ENCODE measurements at places on chromosomes 3 and 15.

DNA sequence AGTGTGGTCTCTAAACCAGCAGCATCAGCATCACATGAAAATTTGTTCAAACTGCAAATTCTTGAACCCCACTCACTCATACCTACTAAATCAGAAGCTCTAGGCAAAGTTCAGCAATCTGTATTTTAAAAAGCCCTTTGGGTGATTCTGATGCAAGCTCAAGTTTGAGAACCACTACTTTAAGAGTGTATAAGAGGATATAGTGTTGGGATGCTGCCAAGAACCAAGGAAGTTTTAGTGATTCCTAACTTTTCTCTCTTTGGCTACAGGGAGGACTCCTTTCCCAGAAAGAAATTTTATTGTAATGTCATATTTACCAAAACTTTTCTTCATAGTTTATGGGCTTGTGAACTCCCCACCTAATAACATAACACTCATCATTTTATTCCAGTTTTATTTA is 422.2 kb downstream of the TBC1D5 start:
- no peak for DNase-seq

DNA sequence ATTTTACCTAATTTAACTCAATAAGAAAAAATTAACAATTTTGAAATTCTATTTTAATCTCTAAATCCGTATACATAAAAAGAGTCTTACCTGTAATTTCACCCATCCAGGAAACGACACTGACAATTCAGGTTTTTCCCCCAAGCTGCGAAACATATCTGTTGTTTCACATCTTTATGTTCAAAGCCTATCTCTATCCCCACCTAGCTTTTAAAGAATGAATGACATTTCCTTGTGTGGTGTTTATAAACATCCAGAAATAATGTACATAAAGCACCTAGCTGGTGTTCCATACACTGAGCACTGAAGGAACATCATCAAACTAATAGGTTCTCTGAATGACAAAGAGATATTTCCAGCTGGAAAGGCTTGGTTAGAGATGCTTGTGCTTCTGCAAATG is 867.8 kb downstream of the SQOR start:
- DNase-seq = no peak

GRCh38 chr3:21405671-21406667 is 345.0 kb downstream of the ZNF385D start:
- DNase-seq = no peak

DNA sequence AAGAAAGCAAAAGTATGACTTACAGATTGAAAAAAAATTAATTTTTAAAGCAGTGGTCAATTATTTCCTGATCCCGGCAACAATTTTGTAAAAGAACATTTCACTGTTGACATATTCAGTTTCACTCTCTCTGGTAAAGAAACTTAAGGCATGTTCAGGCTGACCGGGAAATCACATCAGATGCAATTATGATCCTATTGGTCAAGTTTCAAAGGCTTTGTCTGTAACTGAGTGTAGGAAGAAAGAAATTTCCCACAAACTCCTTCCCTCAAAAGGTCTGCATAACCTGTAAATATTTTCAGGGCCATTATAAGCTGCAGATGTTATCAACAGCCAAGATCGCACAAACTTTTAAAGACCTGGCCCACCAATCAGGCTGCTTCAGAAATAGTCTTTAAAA is 205.4 kb upstream of the IGF1R start:
- DNase-seq = peak; percentile 18

DNA sequence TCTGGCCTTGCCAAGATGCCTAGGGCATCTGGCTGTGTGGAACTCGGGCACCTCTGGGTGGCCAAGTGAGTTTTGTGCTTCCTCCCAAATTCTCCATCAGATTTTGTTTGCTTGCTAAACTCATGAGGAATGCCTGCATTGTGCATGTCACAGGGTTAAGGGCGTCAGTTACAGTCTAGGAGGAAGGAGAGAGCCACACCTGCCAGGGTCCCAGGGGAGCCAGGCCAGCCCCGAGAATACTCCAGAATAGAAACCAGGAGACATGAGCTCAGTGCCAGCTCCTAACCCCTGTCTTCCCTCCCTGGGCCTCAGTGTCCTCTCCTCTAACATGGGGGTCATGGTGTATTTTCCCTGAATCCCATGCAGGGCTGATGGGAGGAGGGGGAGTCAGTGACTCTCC is 22.0 kb upstream of the SKOR1 start:
- no peak for DNase-seq

GRCh38 chr15:49620199-49620598 is 419 bp downstream of the FAM227B start:
- peak; percentile 17 for DNase-seq

DNA sequence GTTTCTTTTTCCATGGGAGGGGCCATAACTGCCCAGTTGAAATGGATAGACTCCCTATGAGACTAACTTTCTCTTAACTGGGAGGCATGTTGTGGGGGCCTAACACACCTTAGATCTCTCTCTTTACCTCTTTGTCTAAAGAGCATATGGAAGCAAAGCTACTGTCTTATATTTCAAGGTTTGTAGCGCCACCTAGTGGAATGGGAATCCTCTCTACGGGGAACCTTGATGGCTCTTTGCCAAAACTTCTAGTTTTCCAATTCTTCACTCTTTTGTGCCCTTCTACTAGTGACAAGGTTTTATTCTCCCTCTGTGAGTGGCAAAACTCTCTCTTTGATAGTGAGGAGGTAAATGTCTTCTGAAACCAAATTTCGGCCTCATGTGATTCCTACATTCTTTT is 1030.4 kb upstream of the CADM2 start:
- no peak for DNase-seq

DNA sequence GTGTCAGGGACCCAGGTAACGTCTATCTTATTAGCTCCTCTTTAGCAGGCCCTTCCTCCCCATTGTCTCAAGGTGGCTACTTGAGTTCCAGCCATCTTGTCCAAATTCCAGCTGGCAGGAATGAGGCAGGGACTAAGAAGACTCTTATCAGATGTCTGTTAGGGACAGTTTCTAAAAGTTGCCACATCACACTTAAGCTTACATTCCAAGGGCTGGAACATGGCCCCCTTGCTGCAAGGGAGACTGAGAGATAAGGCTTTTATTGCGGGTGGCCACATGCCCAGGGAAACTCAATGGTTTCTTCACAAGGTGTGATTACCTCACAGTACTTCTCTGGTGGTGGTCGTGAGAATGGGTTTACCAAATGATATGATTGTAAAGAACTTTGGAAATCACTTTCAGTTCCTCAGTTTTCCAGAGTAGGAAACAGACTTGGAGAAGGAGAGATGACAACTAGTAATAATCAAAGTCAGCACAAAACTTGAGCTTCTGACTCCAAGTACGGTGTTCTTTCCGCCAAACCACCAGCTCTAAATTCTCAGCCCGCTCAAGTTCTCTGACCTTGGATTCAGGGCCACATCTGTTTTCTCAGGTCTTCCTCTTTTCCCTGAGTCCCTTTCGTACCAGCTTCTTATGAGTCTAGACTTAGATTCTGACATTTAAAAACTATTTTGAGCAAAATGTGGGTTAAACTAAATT is 14.2 kb downstream of the PDIA5 start:
- no peak for DNase-seq

DNA sequence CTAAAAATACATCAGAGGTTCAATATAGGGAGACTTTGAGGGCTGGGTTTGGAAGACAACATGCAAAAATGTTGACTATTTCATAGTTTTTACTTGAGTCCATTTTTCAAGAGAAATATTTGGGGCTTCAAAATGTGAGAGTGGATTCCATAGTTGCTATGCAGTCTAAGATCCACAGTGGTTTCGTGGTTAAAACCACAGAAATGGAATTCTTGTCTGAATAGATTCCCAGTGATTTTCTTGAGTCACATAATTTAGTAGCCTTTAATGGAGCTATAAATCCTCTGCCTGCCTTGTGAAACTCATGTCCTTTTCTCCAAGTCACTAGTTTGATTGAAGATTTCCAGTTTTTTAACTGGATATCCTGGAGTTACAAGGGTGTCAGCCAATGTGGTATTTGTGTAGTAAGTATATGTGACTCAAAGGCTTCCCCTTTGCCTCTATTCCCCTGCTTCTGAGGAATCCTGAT is 94.7 kb upstream of the RBMS3 start:
- DNase-seq = peak; percentile 87

DNA sequence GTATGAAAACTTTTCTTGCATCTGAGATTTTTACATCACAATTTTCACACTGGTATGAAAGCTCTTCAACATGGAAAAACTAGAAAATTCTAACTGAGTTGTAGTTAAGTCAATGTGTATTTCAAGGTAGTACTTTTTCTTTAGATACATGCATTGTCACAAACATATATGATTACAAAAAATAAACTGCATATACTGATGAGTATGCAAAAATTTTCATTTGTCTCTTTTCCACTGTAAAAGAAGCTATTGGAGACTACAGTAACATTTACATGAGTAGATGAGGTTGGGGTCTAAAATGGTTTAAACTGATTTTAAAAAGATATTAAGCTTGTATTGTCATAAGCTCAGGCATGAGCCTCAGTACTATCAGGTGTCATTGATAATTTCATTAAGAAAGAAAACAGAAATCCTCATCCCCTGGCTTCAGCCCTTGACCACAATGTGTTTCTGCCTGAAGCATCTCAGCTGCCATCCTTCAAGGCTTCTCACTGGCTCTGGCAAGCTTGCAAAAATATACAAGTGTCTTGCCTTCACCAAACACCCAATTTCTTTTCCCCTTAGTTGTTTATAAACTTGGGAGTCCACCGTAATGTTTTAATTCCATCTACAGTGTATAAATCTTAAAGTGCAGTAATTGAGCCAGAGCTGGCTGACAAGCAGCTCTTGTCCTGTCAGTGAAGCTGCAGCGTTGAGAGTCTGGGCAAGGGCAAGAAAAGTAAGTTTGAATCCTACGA is 71.9 kb downstream of the ALDH1A2 start:
- no peak for DNase-seq

DNA sequence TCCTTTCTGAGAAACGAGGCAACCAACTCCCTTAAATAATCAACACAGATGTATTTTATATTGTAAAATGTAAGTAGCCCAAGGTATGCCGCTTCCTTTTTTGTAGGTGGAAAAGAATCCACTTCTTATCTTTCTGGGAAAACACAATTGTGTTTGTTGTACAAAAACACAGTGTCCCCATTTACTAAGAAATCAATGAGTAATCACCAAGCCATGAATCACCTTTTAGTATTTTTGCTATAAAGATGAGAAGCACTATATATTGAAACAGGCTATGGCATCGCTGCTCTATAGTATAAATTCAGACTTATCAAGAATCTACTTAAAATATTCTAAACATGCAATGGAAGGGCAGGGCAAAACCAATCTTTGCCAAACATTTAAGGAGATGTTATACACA is 104.0 kb downstream of the TNIK start:
- DNase-seq = peak; percentile 61

DNA sequence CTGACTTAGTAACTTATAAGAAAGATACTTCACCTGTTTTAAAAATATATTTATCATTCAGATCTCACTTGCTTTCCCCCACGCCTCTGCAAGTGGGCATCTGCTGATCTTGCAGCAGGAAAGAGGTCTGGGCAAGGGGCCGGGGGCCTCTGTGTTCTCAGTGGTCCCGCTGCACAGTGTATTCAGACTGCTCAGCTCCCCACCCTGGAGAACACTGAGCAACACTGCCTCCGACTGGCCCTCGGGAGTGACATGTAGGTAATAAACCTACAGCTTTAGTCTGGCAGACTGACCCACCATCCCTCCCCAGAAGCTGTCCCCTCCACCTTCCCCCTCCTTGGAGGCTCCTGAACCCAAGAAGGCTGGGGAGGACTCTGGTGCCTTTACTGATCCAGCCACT is 43.8 kb downstream of the GABRB3 start:
- DNase-seq = no peak

DNA sequence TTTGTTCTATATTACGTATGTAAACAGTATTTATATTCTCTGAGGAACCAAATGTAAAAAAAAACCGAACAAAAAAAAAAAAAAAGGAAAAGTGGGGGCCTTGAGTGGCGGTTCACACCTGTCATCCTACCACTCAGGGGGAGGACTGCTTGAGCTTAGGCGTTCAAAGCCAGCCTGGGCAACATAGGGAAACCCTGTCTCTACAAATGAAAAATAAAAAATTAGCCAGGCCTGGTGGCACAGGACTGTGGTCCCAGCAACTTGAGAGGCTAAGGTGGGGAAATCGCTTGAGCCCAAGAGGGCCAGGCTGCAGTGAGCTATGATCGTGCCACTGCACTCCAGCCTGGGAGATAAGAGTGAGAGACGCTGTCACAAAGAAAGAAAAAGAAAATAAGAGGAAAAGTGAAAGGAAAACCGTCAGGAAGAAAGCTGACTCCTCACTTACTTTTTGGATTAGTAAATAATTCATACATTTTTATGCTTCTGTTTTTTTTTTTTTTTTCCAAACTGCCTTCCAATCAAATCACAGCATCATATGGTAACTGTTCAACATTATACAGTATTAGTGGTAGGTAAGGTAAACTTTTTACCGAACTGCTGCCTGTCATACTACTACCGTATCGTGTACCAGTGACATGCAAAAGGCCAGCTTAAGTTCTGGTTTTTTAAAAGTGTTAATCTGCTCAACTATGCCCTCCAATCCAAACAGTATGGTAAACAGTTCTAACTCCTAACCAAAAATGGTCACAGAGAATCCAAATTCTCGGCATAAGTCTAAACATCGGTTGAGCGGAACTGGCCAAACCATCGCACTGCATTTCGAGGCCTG is 1.2 kb downstream of the PHC3 start:
- DNase-seq = peak; percentile 35

GRCh38 chr15:34102175-34102925 is 467 bp downstream of the PGBD4 start:
- no peak for DNase-seq

GRCh38 chr3:123453675-123454074 is 4.8 kb upstream of the ADCY5 start:
- DNase-seq = no peak

GRCh38 chr15:75823860-75824613 is 19.2 kb upstream of the UBE2Q2 start:
- DNase-seq = no peak

DNA sequence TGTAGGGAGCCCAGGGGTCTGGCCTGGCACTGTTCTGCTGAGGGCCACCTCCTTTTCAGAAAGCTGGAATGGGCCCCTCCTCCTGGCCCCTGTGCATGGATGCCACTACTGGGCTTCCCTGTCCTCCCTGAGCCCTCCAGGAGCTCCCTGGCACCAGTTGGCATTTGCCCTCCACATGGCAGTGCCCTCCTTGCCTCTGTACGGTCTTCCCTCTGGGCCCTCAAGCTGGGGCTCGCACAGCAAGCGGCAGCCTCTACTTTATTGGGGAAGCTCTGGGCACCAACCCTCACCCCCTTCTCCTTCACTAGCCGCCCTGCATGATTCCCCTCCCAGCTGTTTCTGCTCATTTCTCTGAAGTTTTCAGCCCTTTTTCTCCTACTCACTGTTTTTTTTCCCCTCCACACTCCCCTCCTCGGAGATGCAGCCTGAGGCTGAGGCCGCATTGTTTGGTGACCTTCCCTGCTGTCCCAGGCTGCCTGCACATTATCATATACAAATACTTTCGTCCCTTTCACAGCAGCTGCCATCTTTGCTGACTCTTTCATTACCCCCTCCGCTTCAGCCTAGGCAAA is 127.3 kb downstream of the EEFSEC start:
- DNase-seq = no peak
